ENCODE measurements at places on chromosomes 2 and 18.

GRCh38 chr2:38522754-38523349, 79.9 kb downstream of the HNRNPLL start:
- DNase-seq = no peak

DNA sequence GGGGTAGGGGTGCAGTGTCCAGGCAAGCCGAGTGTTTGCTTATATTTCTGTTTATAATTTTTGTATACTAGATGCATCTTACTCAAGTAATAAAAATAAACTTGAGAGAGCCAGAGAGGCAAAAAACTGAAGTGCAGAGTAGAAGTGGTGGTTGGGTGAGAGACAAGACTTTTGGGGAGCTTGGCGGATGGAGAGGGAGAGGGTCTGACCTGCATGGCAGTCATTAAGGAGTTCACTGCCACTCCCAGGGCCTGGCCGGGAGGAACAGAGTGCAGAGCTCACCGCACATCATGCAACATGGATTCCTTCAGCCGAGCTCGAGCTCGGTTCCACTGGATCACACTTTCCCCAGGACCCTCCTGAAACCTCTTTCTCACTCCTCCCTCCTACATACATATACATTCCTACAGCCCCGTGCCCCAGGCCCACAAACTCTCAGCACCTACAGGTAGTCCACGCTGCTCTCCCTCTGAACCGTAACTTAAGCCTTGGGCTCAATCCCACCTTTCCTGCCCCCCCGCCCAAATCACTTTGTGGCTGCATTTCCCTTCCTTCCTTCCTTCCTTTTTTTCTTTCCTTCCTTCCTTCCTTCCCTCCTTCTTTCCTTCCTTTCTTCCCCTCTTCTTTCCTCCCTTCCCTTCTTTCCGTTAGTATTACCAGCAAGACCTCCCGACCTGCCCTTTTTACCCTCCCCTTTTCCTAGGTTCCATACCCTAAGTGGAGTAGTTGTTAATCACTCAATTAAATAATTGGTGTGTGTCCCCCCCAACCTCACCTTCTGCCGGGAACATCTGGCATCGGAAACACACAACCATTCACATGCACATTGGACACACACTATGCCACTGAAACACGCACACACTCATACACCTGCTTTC, 37.1 kb upstream of the ATP6V1B1 start:
- no peak for DNase-seq

GRCh38 chr2:232551250-232551638, 755 bp downstream of the EIF4E2 start:
- no peak for DNase-seq

DNA sequence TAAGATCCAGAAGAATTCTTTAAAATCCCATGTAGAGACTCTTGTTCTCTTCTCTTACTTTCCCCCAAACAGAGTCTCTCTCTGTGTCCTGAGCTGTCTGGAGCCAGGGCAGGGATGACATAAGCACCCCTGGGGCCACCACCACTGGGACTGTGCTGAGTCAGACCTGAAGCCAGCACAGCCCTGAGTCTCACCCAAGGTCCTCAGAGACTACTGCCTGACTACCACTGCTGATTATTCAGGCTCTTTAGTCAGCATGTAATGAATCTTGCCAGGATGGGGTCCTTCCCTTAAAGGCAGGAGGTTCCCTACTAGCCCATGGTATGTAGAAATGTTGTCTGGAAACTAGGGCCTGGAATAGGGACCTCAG, 34.9 kb upstream of the DYNC1I2 start:
- DNase-seq = no peak

- DNase-seq = no peak
These were observed 314.8 kb downstream of the TSN start for GRCh38 chr2:122070241-122070731.

DNA sequence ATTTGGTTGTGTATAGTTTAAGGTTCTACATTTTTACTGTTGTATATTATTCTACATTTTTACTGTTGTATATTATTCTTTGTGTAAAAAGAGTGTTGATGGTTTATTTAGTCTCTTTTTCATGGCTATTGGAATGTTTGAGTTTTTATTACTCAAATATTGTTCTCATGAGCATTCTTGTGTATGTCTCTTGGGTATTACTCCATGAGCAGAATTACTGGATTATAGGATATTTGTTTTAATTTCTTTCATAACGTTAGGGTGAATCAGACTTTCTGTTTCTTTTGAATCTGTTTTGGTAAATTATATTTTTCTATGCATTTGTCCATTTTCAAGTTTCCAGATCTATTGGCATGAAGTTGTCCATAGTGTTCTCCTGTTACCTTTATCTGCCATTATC, 111.6 kb downstream of the DYNAP start:
- DNase-seq = no peak

GRCh38 chr18:59565957-59566356, 131.3 kb downstream of the CCBE1 start:
- no peak for DNase-seq

GRCh38 chr2:179235463-179236108, 29.0 kb downstream of the SESTD1 start:
- no peak for DNase-seq

DNA sequence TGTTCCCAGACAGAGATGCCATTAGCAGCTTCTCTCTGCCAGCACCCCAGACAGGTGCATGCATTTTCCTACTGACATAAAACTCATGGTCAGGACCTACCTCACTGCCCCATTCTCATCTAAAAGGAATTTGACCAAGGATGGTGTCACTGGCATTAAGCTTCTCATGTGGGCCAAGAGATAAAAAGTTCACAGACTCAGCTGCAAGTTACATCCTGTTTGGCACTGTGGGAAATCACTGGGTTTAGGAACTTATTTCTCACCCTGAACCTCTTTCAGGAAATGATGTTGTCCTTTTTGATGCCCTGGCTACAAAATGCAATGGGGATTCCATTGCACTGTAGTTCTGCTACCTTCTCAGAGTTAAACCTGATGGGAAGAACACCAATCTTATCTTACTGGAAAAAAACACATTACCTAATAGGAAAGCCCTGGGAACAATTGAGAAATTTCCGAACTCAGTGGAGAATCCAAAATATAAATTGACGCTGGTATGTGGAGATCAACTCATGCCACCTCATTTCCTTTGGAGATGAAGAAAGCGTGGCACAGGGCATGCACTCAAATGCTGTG, 252.1 kb upstream of the COPS8 start:
- DNase-seq = no peak

- DNase-seq = no peak
These were observed 15.4 kb downstream of the NPPC start for GRCh38 chr2:231910771-231911170.

DNA sequence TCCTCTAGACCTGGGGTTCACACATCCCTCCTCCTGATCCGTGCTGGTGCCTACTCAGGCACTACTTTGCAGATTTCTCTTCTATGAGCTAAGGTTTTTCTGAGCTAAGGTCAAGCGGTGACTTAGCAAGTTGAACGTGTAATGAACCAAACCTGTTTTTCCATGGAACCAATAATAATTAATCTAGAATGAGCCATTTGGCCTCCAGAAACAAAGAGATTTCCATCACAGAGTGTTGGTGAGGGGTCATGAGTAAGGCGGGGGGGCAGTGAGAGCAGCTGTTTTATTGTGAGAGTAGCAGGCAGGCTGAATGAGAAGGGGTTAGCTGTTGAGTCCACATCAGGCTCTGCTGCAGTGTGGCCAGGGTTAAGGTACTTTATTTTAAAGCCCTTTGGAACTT, 112.0 kb upstream of the FOSL2 start:
- DNase-seq = no peak

DNA sequence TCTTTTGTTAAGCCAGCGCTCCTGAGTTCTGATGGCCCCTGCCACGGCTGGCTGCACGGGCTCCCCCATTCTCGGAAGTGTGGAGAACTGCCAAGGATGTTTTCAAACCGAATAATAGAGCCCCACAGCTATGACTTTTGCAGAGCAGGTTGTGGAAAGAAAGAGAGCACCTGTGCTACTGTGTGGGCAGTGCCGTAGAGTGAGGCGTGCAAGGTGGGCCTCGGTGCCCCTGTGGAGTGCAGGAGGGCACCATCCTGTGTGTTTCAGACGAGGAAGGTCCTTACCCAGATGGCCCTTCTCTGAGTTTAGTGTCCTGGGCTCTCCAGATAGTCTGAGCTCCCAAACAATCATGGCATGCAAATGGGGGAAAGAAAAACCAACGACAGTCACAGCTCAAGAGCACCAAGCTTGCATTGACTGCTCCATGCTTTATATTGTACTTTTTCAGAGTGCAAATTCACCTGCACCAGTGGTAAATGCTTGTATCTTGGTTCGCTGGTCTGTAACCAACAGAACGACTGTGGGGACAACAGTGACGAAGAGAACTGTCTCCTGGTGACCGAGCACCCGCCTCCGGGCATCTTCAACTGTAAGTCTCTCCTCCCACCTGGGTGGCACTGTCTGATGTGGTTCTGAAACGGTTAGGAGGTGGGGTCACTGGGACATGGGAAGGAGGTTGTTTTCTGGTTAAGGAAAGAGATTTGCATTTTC, 219.4 kb downstream of the LDLRAD4 start:
- DNase-seq = no peak

DNA sequence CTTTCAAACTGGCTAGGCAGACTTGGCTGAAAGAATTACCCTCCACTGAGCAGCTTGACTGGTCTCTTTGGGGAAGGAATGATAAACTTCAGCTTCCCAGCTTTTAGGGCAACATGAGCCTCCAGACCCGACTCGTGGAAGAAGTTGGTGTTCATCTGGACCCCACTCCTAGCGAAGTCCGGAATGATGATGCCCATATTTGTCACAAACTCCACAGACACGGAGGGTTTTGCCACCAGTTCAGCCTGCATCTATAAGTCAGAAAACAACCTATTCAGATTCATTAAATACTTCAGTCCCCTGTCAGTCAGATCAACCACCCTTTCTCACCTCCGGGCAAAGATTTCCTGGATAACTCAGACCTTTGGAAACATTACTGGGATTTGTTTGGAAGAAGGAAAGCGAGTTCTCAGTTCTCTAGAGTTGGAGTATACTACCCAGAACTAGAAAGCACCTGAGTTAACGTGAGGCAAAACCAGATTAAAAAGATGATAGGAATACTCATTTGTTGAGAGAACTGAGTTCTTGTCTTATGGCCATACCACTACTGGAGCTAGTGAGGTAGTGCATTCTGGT, 21.0 kb downstream of the APOB start:
- DNase-seq = no peak

DNA sequence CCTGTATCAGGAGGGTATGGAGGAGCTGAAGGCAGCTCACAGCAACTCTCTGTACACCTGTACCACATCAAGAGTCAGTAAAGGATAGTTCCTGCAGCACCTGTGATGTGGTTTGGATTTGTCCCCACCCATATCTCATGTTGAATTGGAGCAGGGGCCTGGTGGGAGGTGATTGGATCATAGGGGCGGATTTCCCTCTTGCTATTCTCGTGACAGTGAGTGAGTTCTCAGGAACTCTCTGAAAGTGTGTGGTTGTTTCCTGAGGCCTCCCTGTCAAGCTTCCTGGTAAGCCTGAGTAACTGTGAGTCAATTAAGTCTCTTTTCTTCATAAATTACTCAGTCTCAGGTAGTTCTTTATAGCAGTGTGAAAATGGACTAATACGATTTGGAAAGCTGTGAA, 28.9 kb downstream of the OSBPL1A start:
- DNase-seq = no peak

DNA sequence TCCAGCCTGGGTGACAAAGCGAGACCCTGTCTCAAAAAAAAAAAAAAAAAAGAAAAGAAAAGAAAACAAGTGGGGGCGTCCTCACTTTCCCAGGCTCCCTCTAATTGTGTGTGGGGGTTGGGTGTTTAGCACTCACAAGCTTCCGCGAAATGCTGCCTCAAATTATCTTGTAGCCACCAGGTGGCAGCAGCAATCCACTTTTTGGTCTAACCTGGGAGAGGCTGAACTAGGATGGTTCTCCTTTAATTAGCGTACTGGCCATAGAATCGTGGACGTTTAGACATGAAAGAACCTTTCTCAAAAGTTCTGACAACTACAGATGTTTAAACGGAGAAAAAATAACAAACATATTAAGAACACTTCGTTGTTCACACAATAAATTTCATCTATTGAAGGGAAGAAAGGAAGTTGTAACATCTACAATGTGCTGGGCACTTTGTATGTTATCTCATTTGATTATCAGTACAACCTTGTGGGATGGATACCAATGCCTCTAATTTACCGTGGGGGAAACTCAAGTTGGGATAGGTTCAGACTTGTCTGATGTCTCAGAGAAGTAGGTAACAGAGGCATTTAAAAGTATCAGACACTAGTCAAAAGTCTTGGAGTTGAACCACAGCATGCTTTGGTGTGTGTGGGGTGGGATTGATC, 122.7 kb upstream of the NABP1 start:
- DNase-seq = peak; percentile 78

GRCh38 chr2:203891474-203891873, 23.9 kb downstream of the CTLA4 start:
- DNase-seq = no peak

DNA sequence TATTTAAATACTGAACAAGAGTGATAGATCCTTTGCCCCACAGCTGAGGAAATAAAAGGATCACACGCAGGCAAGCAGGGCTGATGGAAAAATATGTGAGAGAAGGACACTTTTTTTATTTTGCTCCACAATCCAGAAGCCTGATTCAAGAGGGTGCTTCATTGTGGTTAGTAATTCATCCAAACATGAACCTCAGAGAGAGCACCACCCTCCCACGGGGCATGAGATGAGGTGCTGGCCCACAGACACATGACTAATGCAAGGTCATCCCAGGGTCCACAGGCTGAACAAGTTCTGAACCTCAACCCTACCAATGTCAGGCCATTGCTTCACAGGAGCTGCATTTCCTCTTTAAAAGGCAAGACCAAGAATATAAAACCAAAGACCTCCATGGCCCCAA, 239.6 kb downstream of the MREG start:
- no peak for DNase-seq

GRCh38 chr2:48328942-48329723, 200.8 kb upstream of the STON1 start:
- DNase-seq = no peak
